ENCODE measurements at places on chromosomes 16 and 17. TPM values are rescaled to one million over a fixed set of nuclear protein-coding genes. Genes with fewer than 3 reads are reported as not detected.

ITGAL gene
- total RNA-seq: 1.1 TPM

TBC1D3G gene
- not detected for total RNA-seq

CACNG3 gene
- total RNA-seq: not detected

C16orf92 gene
- not detected for total RNA-seq

KIF2B gene
- total RNA-seq: not detected

GNGT2 gene
- total RNA-seq: 0.70 TPM

- no peak for DNase-seq
Measured at GRCh38 chr17:50045154-50045553, 10.8 kb upstream of the ITGA3 start.

DNA sequence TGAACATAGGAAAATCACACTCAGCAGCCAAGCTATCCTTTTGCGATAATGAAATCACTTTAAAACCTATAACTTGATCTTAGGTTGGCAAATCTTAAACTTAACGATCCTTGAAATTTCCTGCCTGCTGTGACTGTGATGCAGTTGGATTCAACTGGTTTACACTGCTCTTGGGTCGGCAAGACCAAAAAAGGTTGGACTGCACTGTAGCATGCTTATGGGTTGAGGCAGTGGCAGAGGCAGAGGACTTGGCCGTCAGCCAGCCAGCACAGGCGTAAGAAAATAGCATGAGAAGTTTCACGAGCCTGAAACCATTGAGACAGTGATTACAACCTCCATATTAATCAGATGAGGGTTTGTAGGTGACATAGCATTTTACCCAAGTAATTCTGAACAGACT, 21.4 kb downstream of the WSB1 start:
- no peak for DNase-seq

DNA sequence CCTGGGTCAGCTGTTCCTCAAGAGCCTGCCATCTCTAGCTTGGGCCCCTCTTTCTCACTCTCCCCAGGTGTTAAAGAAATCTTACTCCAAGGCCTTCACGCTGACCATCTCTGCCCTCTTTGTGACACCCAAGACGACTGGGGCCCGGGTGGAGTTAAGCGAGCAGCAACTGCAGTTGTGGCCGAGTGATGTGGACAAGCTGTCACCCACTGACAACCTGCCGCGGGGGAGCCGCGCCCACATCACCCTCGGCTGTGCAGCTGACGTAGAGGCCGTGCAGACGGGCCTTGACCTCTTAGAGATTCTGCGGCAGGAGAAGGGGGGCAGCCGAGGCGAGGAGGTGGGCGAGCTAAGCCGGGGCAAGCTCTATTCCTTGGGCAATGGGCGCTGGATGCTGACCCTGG, 6.8 kb downstream of the CNP start:
- no peak for DNase-seq

DNA sequence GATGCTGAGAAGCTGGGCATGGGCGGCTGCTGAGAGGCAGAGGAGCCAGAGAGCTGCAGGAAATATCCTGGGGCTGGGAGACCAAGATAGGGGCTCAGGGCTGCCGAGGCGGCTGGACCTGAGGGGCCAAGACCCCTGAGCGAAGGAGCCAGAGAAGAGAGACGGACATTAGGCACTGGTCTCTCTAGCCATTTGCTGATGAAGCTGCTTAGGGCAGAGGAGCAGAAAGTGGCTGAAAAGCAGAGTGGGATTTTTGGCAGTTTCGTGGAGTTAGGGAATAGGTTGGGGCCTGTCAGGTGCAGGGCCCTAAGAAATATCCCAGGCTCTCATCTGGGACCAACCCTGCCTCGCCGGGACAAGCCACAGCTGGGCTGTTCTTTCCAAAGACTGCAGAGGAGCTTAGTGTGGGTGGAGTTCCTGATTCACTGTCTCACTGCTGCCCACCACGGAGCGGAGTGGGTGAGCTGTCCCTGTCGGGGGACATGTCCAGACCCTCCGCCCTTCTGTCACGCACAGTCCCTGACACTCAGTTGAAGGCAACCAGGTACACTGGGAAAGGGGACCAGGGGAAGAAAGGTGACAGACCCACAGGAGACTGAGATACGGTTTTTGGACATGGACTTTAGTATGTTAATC, 11.3 kb upstream of the DNASE1 start:
- DNase-seq: no peak

GRCh38 chr17:76138234-76138895, 2.7 kb downstream of the FOXJ1 start:
- DNase-seq: peak; percentile 31

Measured in WTC11 (cell line).